ENCODE measurements at places on chromosomes 6 and 20. TPM values are rescaled to one million over a fixed set of nuclear protein-coding genes. Genes with fewer than 3 reads are reported as not detected.
A peak's percentile ranks its signal among the peaks of the same experiment; 100 is the strongest.

Gene PPP1R3D
- 10.4 TPM for total RNA-seq

Gene XKR7
- total RNA-seq, result 0.04 TPM

DNA sequence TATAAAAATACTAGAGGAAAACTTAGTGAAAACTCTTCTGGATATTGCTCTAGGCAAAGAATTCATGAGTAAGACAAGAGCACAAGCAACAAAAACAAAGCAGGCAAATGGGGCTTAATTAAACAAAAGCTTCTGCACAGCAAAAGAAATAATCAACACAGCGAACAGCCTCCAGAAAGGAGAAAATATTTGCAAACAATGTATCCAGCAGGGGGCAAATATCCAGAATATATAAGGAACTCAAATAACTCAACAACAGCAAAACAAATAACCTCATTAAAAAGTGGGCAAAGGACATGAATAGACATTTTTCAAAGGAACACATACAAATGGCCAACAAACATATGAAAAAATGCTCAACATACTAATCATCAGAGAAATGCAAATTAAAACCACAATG lies 17.1 kb upstream of the HECA start:
- DNase-seq, result no peak

GRCh38 chr6:105045526-105045925 lies 88.6 kb downstream of the LIN28B start:
- peak; percentile 7 for DNase-seq

DNA sequence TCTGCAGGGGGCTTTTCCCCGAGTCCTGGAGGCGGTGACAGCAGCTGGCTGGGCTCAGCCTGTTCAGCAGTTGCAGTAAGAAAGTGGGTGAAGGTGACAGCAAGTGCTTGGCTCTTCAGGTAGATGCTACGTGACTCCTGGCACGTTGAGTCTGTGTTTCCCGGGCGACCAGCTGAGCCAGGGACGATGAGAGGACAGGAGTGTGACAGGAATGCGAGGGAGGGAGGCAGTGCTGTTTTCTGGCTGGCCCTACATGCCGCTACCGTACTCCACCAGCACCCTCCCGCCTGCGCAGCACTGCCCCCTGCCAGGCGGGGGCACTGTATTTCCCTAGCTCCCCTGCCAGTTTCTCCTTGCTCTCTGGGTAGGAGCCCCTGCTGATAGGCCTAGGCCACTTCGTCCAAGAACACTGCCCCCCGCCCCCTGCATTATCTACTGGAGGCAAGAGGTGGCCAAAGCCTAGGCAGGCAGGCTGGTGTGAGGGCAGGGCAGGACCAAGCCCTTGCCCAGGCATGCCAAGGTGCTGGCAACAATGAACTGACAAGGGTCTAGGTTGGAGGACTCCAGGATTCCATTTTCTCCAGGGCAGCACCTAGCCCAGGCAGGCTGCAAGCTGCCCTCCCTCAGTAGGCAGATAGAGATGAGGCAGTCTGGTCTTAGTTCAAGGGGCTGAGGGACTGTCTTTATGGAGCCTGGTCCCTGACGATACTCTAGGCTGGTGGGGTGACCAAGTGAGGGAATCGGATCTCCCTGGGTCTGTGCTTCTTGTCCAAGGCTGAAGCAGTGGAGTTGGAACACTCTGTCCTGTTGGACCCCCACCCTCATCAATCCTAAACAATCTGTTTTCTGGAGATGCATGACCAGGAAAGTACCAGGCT lies 19.2 kb downstream of the MRPS18A start:
- peak; percentile 89 for DNase-seq

DNA sequence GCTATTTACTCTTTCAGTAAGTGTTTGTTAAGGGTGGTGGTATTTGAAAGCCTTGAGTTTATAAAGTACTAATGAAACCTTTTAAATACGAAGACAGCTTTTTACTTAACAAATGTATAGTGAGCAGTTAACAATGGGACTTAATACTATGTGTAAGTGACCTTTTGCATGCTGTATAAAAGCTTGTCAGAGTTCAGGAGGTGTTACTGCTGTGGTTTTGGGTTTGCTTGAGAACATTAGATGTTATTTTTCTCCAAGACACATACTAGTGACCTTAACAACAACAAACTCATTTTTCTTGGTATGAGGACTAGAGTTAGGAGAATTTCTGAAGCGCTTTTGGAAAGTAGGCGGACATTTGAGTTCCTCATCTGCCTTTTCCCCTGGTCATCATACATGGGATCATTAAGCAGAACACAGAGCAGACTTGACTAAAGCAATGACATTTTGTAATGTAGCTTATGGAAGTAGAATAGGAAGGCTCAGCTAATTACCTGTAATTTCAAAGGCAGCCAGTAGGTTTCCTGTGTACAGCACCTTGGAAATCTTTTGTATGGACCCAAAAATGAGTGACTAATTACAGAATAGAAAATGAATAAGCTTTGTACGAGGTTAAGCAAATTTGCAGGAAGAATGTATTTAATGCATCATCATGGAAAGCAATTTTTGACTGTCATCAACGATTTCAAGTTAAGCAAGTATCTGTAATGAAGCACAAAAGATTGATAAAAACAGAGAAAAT lies 14.1 kb downstream of the CDYL start:
- no peak for DNase-seq

- no peak for DNase-seq
These were observed 213.5 kb downstream of the MANEA start for GRCh38 chr6:95790787-95791186.

GRCh38 chr6:19261642-19262041 lies 575.5 kb upstream of the ID4 start:
- DNase-seq, result no peak

GRCh38 chr6:164048840-164049516 lies 634.5 kb downstream of the QKI start:
- peak; percentile 68 for DNase-seq

DNA sequence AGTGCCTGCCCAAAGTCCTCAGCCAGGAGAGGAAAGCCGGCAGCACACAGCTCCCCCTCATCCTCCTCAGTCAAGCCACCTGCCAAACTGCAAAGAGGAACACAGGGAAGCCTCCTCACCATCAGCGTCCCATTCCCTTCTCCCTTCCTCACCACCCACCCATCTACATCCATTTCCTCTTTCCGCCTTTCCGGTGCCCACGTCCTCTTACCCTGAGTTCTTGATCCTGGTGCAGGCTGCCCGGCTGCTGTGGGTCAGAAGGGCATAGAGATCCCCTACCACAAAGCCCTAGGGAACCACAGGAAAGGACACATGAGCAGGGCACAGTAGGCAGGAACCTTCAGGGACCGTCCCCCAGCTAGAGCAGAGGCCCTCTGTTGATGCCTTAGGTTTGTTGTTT lies 6.0 kb downstream of the GNMT start:
- no peak for DNase-seq

DNA sequence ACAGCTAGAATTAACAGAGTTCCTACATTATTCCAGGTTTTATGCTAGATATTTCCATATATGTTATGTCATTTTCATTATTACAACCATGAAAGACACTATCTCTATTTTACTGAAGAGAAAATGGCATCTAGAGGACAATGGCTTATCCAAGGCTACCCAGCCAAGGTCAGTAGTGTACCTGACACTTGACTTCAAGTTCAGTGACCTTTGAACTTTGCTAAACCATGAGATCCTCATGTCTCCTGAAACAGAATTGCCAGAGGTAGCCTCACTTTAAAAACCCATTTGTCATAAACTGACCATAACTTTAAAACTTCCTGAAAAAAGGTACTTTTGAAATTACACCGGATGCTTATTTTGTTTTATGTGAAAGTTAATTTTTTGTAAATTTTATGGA lies 14.4 kb downstream of the NAPB start:
- DNase-seq, result no peak

- no peak for DNase-seq
These were observed 18.1 kb downstream of the NPEPL1 start for GRCh38 chr20:58710481-58711265.

GRCh38 chr20:57457243-57458095 lies 66.3 kb downstream of the RBM38 start:
- no peak for DNase-seq

- no peak for DNase-seq
These were observed 232.2 kb upstream of the SULF2 start for GRCh38 chr20:48017509-48017908.
